Type B pancreatic cell (in vitro differentiated cells): ENCODE measurements at places on chromosomes 12 and 14.

DNA sequence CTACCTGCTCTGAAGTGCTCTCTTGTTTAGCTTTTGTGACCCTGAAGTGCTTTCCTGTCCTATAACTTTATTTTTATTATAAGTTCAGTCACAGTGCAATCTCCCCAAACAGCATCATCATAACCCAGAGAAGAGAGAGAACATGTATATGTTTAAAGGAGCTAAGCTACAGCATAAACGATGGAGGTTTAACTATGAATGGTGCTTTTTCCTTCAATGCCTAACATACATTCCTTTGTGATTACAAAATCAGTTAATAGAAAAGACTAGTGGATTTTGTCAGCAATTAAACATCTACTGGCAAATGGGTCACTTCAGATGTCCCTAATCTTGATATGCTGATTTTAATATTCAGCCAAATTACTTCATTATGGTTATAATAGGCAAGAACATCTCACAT, 46.4 kb downstream of the ZFYVE21 start:
- DNase-seq = no peak

- no peak for DNase-seq
Measured at GRCh38 chr12:111138016-111138415, 217.6 kb upstream of the MYL2 start.

DNA sequence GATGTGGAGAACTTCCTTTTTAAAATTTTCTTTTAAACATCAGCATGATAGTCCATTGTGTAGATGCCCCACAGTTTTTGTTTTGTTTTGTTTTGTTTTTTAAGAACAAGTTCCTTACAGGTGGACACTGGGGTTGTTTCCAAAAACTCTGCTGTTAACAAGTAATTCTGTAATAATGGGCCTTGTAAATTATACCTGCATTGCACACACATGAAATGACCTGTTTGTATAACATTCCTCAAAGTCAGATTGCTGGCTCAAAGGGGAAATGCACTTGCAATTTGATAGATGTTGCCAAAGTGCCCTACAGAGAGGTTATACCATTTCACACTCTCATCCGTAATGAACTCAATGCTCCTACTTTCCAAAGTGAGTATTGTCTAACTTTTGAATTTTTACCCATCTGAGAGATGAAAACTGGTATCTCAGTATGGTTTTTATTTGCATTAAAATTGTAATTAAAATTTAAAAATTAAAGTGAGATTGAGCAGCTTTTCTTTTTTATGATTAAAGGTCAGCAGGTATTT, 89.2 kb downstream of the SPPL3 start:
- DNase-seq = no peak

DNA sequence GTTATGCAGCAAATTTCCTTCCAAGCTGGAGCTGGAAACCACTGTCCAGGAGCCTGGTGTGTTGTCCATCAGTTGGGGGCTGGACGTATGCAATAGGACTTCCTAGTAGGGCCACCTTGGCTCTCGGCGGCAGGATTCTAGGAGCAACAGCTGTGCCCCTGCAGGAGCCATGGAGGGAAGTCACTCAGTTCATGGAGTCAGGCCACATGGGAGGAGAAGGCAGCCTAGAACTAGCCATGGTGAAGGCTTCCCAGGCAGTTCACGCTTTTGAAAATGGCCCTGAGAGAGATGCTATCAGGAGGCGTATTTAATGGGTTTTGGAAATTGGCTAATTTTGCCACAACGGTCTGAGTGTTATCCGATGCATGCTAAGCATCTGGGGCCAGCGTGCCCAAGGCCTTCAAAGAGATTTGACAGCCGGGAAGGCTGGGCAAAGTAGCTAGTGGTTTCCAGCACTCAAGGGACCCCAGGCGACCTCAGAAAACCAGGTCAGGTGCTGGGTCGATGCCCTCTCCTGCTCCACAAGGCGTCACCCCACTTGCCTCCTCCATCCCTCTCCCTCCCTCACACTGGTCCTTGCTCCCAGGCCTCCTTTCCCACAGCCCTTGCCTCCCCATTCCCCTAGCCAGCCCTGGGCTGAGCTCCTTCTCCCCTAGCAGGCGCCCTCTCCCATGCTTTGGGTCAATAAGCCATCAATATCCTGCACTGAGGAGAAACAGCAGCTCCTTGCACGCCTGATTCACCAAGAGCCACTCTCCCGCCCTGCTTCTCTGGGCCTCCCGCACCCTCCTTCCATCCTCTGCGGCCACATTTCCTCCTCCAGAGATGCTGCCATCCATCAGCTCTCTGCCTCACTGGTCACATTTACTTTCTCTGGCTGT, 30.9 kb upstream of the SYNDIG1L start:
- DNase-seq = no peak

DNA sequence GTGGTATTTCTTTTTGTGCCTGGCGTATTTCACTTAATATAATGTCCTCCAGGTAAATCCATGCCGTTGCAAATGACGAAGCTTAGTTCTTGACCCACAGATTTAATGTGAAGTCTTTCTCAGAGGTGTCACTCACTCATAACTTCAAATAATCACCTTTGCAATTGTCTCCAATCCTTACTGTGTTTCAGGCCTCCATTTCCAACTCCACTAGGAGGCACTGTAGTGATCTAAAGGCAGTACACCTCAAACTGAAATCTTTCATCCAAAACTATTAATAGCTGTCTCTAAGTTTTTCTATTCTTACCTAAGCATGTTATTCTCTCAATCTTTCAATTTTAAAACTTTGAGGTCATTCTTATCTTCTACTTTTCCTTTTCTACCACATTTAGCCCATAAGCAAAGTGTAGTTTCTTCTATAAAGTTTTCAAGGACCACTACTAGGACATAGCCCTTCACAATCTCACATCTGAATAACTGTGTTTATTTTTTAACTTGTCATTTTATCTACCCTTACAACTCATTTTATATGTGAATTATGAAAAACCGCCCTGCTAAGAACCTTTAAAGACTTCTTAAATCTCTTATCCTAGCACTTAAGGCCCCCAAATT, 25.5 kb upstream of the FBXO34 start:
- no peak for DNase-seq

- DNase-seq = no peak
Measured at GRCh38 chr12:43282106-43282505, 269.9 kb downstream of the ADAMTS20 start.

DNA sequence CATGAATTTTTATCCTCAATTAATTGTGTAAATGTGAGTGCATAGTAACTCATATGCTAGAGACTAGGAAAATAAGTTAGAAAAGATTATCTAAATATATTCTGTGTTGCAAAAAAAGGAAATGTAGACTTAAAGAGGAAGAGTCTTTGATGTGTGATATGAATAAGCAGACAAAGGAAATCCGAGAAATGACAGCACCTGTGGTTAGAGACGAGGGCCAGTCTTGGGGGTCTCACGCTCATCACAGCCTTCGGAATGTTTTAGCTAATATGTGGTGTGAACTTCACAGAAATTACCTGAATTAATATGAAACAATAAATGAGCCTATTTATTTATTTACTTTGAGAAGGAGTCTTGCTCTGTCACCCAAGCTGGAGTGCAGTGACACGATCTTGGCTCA, 11.6 kb downstream of the ATP6V0A2 start:
- no peak for DNase-seq

GRCh38 chr14:41461380-41461779, 145.3 kb upstream of the LRFN5 start:
- DNase-seq = no peak

- DNase-seq = no peak
Measured at GRCh38 chr14:89267656-89268055, 149.4 kb downstream of the FOXN3 start.

GRCh38 chr12:89678225-89678624, 30.4 kb downstream of the ATP2B1 start:
- DNase-seq = no peak

- no peak for DNase-seq
Measured at GRCh38 chr12:88559772-88560171, 20.5 kb downstream of the KITLG start.

GRCh38 chr12:105860561-105861207, 278.1 kb downstream of the NUAK1 start:
- no peak for DNase-seq

GRCh38 chr12:121159467-121160307, 27.0 kb downstream of the P2RX7 start:
- DNase-seq = no peak

GRCh38 chr12:39613525-39613924, 6.1 kb downstream of the ABCD2 start:
- DNase-seq = no peak

- no peak for DNase-seq
Measured at GRCh38 chr12:16174282-16174681, 103.2 kb downstream of the SLC15A5 start.

DNA sequence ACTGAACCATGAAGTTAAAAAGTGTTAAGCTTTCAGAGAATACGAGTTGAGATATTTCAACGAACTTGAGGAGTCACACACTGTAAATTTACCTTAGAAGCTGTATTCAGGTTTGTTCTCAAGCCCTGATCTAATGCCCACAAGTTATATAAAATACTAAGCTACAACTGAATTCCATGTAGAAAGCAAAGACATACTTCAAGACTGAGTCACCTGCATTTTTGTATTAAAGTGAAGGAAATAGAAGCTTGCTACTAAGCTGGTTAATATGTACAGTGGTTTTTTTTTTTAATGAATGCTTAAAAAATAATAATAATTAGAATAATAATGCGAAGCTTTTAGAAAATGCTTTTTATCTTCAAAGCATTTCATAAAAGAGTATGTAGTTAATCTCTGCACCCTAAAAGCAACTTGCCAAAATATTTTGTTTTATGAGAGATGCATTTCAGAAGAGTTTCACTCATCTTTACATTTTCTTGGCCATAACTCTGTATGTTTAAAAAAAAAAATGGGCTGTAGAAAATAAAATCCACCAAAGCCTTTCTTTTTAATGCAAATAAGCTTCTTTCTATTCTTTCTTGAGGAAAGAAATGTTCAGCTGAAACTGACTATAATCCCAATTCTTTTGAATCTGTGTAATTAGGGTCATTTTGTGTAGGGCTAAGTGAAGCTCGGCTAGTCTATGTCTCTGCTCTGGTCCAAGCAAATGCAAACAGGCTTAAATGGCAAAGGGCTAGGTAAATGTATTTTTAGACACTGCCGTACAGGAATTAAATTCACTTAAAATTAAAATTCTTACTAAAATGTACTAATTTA, 1047.5 kb upstream of the FLRT2 start:
- no peak for DNase-seq

- no peak for DNase-seq
Measured at GRCh38 chr12:103855036-103855712, 14.1 kb upstream of the NT5DC3 start.

- DNase-seq = no peak
Measured at GRCh38 chr14:78595797-78596196, 425.6 kb downstream of the NRXN3 start.

- no peak for DNase-seq
Measured at GRCh38 chr14:100616854-100617409, 29.7 kb upstream of the BEGAIN start.

DNA sequence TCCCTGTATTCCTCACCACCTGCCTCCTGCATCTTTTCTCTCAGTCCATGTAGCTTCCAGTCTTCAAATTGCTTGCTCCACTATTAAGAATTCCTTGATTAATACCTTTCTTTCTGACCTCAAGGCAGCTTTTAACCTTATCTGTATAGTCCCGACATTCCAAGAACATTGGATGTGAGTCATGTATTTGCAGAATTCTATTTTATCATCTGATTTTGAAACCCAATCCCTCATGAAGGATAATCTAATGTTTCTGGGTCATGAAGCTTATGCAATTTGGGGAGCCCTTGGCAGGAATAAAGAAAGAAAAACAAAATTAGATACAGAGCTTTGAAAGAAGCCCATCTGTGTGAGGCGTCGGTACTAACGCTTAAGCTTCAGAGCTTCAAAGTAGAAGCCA, 63.4 kb upstream of the CCND2 start:
- DNase-seq = no peak

- no peak for DNase-seq
Measured at GRCh38 chr14:89851106-89851505, 103.4 kb downstream of the EFCAB11 start.

DNA sequence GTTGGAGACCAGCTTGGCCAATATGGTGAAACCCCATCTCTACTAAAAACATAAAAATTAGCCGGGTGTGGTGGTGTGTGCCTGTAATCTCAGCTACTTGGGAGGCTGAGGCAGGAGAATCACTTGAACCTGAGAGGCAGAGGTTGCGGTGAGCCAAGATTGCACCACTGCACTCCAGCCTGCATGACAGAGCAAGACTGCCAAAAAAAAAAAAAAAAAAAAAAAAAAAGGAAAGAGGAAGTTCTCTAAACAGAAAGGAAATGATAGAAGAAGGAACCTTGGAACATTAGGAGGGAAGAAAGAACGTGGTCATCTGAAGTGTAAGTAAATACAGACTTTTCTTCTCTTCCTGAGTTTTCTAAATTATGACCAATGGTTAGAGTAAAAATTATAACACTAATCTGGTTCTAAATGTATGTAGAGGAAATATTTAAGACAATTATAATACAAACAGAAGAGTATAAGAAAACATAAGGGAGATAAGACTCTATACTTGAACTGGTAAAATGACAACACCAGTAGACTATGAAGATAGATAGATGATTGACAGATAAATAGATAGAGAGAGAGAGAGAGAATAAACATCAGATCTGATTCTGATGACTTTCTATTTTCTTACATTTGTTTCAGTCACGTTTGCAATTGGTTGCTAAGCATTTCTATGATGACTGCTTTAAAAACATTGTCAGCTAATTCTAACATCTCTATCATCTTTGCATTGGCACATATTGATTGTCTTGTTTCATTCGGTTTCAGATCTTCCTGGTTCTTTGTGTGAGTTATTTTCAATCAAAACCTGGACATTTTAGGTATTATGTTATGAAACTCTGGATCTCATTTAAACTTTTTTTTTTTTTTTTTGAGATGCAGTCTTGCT, 12.9 kb upstream of the CORO1C start:
- DNase-seq = no peak

- DNase-seq = no peak
Measured at GRCh38 chr14:21426692-21427091, 29.2 kb downstream of the CHD8 start.

DNA sequence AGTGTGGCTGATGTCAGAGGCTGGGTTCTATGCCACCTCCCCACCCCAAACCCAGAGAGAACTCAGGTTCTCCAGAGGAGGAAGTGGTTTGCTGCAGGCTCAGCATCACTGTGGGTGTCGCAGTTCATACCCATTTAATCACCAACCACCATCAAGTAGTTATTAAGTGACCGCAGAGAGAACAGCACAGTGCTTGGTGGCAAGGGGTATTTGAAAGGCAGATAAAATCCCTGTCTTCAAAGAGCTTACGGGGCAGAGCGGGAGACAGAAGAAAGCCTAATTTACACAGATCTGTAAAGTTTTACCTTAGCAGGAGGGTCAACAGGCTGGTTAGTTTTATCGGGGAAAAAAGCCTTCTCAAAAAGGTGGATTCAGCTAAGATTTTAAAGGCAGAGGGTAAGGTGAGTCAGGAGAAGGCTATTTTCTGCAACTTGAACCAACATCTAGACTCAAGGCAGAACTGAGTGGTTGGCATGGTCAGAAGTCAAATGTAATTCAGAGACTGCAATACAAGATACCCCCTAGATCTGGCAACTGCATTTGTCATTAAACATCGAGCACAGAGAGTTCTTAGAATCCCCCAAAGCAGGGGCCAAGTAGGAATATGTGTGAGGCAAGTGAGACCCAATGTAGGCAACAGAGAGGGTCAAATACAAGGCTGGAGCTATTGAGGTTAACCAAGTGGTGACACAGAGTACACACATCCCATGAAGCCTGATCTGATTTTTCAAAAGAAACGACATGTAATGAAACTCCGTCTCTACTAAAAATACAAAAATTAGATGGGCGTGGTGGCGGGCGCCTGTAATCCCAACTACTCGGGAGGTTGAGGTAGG, 13.2 kb downstream of the PXN start:
- no peak for DNase-seq
